ENCODE measurements at places on chromosomes 7 and 10.

DNA sequence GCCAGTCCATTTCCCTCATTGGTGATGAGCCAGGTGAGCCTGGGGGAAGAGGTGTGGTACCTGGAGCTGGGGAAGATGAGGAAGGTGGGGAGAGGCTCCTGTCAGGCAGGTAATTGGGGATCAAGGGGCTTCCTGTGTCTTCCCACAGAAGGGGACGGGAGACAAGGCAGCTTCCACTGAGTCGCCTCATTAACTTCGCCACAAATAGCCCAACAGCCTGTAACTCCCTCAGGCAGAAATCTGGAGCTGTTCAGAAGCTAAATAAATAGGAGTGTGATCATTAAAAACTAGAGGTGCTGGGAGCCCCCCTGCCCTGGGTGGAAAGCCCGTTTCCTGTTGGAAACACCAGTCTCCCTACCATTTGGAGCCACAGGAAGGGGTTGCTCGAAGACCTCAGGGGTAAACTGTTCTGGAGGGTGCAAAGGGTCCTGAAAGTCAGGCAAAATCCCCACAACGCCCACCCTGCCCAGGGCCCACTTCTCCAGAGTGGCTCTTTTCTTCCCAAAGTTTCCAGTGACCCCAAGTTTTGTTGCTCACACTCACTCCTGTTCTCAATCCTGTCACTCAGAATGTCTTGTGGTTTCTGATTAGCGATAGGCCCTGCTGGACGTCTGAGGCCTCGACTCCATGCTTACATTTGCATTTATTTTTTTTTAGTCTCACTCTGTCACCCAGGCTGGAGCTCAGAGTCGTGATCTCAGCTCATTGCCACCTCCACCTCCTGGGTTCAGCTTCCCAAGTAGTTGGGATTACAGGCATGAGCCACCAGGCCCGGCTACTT is 25.7 kb downstream of the UNC5B start:
- DNase-seq: no peak

GRCh38 chr10:97667463-97667862 is 19.6 kb downstream of the AVPI1 start:
- no peak for DNase-seq

DNA sequence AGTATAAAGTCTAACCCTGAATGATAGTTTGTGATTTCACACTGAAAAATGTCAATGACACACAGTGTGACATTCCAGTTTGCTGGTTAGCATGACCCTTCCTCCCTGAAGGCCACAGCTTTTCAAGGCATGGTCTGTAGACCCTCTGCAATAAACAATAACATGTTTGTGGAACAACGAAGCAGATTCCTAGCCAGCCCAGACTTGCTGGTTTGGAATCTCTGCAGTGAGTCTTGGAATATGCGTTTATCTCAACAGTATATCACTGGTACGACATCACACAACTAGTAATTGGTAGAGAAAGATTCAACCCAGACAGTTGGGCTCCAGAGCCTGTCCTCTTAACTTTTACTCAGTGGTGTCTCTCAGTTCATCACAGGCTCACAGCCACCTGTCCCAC is 23.7 kb upstream of the DUSP5 start:
- no peak for DNase-seq

DNA sequence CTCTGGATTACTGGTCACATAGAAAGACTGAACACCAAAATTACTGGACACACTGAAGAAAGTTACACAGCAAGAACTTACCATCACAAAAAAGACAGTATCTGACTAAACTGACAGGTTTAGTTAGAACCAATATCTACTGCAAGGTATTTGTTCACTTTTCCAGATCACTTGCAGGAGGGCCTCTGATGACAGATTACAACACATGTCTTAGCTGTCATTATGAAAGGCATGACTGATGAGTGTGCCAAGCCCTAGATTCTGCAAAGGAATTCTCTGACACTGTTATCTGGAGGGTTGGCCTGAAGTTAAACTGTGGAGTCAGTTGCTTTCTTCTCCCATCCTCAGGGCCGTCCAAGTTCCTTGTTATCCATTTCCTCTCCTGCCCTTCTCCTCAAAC is 242.7 kb downstream of the KIF20B start:
- DNase-seq: no peak

GRCh38 chr7:114718861-114719260 is 203.0 kb upstream of the MDFIC start:
- DNase-seq: no peak

DNA sequence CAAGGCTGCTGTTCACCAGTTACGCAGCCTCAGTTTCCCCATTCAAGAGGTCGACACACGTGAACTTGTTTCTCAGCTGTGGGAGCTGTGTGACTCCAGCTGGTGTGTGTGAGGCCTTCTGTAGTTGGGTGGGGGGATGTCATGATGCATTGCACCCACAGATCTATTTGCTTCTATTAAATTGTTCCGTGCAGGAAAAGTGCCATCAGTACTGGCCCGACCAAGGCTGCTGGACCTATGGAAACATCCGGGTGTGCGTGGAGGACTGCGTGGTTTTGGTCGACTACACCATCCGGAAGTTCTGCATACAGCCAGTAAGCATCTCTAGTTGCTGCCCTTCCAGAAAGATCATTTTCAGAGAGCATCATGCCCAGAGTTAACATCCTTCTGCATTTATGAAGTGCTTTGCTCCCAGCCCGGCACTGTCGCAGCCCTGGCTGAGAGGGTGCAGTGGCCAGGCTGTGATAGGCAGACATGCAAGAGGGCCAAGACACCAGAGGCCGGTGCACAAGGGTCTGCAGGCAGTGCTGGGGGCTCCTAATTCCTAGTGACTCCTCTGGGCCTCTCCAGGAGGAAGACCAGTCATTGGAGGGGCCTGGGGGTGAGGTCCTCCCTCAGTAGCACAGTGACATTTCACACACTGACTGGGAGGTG is 60.2 kb downstream of the MKI67 start:
- DNase-seq: no peak

DNA sequence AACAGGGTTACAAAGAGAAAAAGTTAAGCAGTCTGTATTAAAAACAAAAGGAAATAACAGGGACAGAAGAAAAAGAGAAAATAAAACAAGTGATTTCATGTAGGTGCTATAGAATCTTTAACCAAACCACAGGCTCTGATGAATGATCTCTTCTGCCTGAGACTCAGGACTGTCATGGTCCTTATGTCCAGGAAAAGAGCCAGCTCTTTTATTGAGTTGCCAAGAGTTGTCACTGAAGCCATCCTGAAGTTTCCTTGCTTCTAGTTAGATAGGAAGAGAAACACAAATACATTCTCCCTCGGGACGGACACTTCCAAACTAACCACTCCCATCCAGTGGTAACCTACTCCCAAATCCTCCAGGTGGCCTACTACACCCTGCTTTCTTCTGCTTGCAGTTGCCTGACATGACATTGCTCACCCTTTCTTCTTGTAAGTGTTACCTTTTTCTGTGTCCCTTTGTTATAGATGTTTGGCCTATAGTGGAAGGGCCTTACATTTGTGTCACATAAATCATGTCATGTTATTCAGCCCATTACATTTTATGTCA is 346.7 kb downstream of the NRG3 start:
- DNase-seq: no peak

DNA sequence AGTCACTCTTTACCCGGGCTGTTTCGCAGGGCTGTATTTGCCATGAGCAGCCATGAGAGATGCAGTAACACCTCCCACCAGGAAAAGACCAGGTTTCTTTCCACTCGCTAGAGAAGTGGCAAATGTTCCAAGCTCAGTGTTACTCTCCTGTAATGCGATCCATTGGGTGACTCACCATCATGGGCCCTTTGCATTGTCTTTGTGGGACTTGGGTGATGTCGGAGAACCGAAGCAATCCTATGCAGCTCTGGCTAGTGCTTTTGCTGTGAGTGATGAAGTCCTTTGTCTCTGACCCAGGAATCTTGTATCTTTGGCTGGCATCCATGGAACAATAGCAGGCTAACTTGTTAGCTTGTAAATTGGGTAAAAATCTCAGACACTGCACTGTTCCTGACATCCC is 40.0 kb downstream of the GHRHR start:
- DNase-seq: no peak

GRCh38 chr10:71920540-71921323 is 43.5 kb upstream of the CHST3 start:
- DNase-seq: no peak

DNA sequence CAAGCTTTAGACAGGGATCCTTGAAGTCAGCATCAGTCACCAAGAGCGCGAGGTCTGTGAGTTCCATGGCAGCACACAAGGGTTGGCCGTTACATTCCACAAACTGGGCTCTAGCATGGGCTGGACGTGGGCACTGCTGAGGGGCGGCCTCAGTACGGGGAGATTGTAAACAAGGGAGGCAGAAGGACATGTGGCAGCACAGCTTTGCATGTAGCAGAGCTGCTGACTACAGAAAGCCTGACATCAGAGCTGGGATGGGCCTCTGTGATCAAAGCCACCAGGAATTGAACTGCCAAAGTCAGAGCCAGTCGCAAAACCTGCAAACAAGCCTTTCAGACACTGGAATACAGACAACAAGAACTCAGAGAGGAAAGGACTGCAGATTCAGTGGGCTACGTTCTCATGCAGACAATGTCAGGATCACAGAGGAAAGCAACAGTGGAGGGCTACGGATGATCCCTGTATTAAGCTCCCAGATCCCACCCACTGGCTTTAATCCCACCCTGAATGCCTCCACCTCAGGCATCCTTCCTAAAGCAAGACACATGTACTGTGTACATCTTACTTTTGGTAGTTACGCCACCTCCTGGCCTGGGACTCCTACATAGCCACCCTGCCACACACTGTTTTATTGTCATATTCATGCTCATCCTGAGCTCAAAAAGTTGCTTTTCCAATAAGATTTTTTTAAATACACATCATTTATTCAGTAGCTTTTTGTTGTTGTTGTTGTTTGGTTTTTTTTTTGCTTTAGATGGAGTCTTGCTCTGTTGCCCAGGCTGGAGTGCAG is 291.1 kb upstream of the IMMP2L start:
- no peak for DNase-seq

DNA sequence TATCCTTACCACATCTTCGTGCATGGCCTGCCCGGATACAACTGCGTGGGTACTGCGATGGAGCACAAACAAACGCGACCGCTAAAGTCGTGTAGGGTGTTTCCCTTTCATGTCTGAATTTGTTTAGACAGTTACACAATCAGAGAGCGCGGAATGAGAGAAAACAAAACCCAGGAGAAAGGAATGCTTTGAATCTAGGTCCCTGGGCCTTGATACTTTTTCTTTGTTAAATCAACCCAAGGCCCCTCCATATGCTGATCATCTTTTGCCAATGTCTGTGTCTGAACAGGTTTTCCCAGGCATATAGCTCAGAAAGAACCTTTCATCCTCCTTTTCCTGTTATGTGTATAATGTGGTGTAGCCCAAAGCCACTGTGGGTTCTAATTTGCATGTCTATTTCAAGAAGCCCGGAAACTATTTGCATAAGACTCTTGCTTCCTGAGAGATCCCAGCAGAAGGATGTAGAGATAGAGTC is 145.8 kb downstream of the FRMD4A start:
- DNase-seq: no peak

- no peak for DNase-seq
These were observed 13.5 kb downstream of the GCK start for GRCh38 chr7:44175730-44176129.

DNA sequence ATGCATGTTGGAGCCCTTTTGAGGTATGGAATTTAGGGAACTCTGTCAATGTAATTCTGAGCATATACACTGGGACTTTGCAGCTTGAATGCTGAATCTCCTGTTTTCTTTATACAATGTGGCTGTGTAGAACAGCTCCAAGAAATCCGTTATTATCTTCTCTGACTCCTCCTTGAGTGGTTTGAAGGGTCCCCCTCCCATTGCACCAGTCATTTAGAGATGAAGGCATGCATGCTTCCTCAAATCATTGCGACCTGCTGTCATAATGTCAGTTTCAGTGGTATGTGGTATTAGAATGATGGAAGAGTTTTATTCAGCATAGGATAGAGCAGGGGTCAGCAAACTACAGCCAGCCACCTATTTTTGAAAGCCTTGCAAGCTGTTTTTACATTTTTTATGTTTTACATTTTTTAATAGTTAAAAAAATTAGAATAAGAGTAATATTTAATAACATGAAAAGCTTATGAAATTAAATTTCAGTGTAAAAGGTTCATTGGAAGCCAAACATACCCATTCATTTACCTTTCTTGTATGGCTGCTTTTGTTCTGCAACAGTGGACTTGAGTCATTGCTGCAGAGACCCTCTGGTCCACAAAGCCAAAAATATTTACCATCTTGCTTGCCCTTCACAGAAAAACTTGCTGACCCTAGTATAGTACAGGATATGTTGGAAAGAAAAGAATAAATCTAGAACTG is 8.1 kb downstream of the STK17A start:
- DNase-seq: no peak

GRCh38 chr7:75915416-75916156 is 631 bp downstream of the POR start:
- peak; percentile 16 for DNase-seq

DNA sequence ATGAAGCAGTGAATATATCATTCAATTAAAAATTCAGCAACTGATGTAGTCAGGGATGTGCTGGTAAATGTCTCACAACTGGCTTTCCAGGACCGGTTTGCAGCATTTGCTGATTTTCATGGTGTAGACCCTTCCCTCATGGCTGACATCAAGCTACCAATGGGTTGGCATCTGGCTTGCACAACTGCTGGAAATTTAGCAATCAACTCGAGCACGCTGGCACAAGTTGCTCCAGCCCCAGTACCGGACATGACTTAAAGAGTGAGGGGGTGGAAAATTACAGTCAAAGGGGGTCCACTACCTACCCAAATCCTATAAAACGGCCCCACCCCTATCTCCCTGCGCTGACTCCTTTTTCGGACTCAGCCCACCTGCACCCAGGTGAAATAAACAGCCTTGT is 198.4 kb upstream of the NRP1 start:
- no peak for DNase-seq

- DNase-seq: no peak
These were observed 28.0 kb upstream of the COMTD1 start for GRCh38 chr10:75263806-75264205.

GRCh38 chr7:36732806-36733205 is 8.5 kb upstream of the AOAH start:
- no peak for DNase-seq

DNA sequence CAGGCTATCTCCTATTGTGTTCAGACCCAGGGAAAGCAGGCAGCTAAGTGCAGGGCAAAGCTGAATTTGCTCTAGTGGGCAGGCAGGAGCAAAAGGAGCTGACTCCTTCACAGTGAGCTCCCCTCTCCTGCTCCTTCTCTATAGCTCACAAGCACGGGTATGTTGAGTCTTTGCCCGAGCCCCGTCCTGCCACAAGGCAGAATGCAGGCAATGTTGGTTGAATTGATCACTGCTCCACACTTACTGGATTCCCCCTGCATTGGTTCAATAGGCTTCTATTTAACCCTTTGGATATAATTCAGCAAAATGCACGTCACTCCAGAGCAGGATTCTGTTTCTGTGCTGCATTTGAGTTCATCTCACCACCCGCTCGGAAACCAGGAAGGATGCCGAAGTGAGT is 16.2 kb upstream of the C10orf90 start:
- DNase-seq: no peak

GRCh38 chr7:139745678-139746143 is 32.1 kb downstream of the HIPK2 start:
- no peak for DNase-seq

GRCh38 chr7:75662579-75663301 is 76.0 kb downstream of the HIP1 start:
- no peak for DNase-seq

Data from activated CD8-positive, alpha-beta memory T cell treated with anti-CD3 and anti-CD28 coated beads, Interleukin-2, amount 50 U/mL, for 4 hours (primary cell).